GM12878 (cell line): ENCODE measurements at places on chromosomes 3 and 15. TPM values are rescaled to one million over a fixed set of nuclear protein-coding genes. Genes with fewer than 3 reads are reported as not detected.

ZNF662 gene
- not detected in 2 replicates for polyA plus RNA-seq

DNA sequence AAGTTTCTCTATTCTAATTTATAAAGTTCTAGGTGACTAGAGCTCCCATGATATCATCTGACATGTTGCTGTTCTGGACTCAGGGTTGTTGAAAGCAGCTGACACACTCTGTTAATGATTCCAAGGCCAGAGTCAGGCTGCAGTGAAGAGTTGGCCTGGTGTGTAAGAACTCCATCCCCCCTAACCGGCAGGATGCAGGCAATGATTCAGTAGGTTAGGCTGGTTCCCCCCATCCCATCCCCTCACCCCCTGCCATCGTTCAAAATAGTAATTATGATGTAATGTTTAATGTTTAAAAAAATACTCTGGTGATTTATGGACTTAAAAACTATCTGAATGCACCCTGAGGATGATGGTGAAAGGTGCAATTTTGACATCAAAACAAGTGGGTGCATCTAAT, 4.6 kb upstream of the TRIM71 start:
- H3K27me3 ChIP-seq, result peaks cover 7% of the 10 kb centered on the region; the same call in 1 of the 2 replicates
- no peak overlapping the region for H3K4me3 ChIP-seq
- H3K4me1 ChIP-seq, result no peaks in the 10 kb centered on the region

DNA sequence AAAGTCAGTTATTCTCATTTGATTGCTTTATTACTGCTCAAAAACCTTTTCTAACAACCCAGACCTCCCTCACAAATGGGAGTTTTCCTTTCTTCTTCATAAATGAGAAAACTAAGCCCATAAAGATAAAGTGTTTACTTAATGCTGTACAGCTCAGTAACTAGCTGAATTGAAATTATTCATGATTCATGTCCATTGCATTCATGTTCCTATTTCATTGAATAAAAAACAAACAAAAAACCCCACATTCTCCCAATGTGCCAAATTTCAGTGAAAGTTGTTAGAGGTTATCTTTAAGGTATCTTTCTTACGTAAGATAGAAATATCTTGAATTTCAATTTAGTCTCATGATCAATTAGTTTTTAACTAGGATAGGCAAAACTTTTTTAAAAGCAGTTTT, 2.8 kb downstream of the PLSCR2 start:
- no peak for DNase-seq
- H3K4me1 ChIP-seq, result peaks cover 4% of the 10 kb centered on the region; the same call in 1 of the 2 replicates
- no peaks in the 10 kb centered on the region for H3K36me3 ChIP-seq
- H3K4me3 ChIP-seq, result no peak overlapping the region
- H3K27ac ChIP-seq, result no peak overlapping the region

GRCh38 chr3:161798016-161798415, 301.4 kb downstream of the OTOL1 start:
- no peak overlapping the region for H3K4me3 ChIP-seq
- no peak for DNase-seq
- no peaks in the 10 kb centered on the region for H3K27me3 ChIP-seq
- no peaks in the 10 kb centered on the region for H3K36me3 ChIP-seq
- H3K4me1 ChIP-seq, result no peaks in the 10 kb centered on the region
- no peak overlapping the region for H3K27ac ChIP-seq

DNA sequence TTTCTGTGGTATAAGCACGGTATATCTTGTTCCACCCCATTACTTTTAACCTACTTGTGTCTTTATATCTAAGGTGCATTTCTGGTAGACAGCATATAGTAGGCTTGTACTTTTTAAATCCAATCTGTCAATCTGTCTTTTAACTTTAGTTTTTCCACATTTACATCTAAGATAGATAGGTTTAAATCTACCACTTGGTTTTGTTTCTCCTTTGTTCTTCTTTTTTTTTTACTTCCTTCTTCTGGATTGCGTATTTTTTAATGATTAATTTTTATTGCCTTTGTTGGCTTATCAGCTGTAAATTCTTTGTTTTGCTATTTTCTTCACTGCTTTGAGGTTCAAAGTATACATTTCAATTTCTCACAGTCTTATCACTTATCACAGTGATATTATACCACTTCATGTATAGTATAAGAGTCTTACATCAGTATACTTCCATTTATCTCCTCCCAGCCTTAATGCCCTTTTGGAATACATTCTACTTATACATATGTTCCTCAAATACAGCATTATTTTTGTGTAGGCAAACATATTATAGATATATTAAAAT, 31.0 kb downstream of the IQCB1 start:
- H3K4me3 ChIP-seq, result no peak overlapping the region
- H3K27ac ChIP-seq, result no peak overlapping the region
- H3K27me3 ChIP-seq, result no peaks in the 10 kb centered on the region
- no peaks in the 10 kb centered on the region for H3K36me3 ChIP-seq
- peaks cover 10% of the 10 kb centered on the region for H3K4me1 ChIP-seq

DNA sequence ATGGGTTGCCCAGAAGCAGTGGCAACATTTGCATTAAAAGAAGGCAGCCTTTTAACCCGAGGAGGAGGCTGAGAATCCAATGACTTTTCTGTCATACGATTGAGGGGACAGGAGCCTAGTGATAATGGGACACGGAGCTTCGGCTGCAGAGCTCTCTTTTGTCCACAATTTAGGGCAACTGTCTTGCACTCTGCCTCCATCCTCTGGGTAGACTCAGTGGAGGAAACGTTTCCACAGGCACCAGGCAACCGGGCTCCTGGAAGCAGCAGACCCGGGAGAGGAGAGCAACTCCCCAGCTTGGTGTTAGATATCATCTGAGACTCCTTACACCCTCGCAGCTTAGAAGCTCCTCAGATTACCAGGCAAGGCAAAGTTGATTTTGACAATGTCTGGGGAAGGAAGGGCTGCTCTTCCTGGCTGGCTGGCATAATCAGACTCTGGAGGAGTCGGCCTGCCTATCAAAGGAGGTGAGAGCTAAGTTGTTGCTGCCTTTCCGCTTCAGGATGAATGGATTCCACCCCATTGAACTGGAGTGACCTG, 43.5 kb upstream of the RNU6-1 start:
- H3K4me1 ChIP-seq, result peaks cover 9% of the 10 kb centered on the region
- no peak overlapping the region for H3K4me3 ChIP-seq
- no peak overlapping the region for H3K27ac ChIP-seq
- H3K27me3 ChIP-seq, result no peaks in the 10 kb centered on the region
- H3K36me3 ChIP-seq, result no peaks in the 10 kb centered on the region
- DNase-seq, result no peak

DNA sequence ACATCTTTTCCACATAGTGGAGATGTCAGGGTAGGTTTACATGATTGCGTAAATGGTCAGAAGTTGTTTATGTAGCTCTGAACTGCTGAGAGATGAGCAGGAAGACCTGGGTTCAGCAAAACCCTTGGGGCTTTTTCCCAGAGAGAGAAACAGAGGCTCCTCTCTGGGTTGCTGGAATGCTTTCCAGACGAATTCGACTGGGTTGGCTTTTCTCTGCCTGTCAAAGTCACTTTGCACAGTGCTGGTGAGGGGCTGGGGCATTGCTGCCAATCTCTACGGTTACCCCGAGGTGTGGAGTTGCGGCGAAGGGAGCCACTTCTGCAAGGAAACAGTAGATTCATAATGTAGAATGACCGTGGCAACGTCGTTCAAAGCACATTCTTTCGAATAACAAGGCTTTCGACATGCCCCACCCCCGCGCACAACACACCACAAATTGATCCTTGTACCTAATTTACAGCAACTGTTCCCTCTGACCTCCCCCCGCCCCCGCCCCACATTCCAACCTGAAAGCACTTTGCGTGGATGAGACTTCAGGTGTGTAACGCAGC, 950 bp upstream of the CNTN4 start:
- no peak overlapping the region for H3K4me3 ChIP-seq
- H3K4me1 ChIP-seq, result no peaks in the 10 kb centered on the region
- no peaks in the 10 kb centered on the region for H3K36me3 ChIP-seq
